NCI-H226 (cell line): ENCODE measurements at places on chromosomes 4 and X.
A peak's percentile ranks its signal among the peaks of the same experiment; 100 is the strongest.

DNA sequence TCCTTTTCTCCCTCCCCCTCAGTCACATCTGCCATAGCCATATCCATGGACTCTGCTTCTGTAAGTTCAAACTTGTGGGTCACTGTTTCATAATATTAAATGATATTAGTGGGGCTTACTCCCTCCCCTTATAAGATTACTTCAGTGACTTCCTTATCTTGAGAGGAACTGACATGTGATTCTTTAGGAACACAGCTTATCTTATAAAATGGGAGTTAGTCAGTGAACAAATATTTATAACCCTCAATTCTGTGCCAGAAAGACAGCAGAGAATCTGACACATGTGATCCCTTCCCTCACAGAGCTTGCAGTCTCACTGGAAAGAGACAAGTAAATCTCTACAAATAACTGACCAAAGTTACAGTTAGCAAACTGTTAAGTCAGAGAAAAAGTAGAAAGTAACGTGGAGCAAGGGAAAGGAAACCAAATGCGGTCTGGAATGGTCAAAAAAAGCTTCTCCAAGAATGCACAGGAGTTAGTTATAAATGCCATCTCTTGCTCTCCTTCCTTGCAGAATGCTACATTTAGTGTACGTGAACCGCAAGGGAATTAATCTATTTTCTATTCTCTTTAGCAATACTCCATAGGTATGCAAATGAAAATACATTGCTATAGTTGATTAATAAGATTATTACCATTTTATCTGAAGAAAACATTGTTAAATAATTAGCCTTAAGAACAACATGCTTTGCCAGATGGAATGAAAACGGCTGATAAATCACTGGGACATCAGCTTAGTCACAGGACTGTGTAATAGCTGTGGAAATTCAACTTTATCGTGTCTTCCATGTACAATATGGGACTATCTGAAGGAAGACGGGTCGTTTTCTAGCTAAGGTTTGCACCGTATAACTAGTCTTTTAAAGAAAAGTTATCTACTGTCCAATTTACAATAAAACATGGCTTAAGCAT, 29.0 kb downstream of the SGMS2 start:
- peak; percentile 90 for DNase-seq

DNA sequence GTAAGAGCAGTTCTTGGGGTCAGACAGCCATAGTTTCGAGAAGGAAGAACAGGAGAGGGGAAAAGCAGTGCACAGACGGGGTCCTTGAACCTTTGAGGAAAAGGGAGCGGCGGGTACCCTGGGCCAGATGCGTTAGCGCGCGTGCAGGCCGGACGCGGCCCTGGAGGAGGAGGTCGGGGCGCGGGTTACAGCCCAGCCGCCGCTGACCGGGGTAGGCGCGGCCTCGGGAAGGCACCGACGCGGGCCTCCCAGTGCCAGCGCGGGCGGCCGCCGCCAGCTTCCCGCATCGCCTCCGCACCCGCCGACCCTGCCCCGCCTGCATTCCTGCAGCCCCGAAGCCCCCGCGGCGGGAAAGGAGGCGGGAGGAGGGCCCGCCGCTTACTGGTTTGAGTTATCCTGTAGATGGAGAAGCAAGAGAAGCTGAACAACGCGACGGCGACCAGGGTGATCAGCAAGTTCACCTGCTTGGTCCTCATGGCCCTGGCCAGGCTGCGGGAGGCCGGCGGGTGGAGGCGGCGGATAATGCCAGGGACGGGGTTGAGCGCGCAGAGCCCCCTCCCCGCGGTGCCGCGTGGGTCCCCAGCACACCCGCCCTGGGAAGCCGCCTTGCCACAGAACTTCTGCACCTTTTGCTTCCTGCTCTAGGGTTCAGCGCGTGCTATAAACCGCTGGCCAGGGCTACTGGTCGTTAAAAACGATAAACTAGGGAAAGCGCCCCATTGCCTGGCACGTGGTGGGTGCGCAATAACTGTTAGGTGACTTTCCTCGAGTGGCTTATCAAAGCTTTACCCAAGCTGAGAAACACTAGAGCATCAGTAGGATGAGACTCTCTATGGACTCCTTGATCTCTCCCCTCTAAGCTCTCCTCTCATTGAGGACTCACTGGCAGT, at the start of gene MGAT4D:
Gene MGAT4D, minus strand, starts transcription at position 547 of the 890 bp plus-strand sequence. Its CDS starts 71 bp downstream, at position 476.
- DNase-seq, result no peak

- DNase-seq, result no peak
These were observed 124.9 kb downstream of the STAG2 start for GRCh38 chrX:124086411-124086810.

DNA sequence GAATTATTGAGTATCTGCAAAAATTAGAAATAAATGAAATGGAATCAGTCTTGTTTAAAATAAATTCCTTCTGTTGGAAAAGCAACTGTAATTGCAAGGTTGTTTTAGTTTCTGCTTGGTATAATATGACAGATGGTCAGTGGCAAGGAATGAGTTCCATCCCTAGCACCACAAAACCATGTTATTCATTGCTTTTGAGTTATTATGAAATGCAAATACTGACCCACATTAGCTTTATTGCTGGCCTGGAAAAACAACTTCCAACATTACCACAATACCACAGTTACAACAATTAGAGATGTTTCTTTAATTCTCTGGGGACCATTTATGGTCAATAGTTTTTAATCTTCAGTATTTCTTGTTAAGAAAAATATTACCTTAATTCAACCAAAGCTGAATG, 194.4 kb downstream of the TMA16 start:
- no peak for DNase-seq

DNA sequence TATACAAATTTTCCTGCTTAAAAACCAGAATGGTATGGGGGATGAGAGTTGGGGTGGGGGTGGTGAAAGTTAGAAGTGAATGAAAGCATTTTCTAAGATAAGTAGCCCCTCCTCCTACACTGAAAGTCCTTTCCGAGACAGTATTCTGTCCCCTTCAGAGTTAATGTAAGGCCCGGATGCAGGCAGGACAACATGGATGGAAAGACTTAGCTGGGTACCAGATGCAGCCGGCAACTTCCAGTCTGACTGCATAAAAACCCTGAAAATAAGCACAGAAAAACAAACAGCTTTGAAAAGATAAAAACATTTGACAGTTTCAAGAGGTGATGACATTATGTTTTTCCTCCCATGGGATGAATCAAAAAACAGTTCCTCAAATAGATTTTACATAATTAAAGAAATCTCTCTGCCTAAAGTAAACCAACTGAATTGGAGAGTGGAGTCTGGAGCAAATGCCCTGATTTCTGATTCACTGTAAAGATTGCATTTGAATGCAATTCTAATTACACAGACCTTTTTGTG, 196.3 kb downstream of the GPAT3 start:
- no peak for DNase-seq

DNA sequence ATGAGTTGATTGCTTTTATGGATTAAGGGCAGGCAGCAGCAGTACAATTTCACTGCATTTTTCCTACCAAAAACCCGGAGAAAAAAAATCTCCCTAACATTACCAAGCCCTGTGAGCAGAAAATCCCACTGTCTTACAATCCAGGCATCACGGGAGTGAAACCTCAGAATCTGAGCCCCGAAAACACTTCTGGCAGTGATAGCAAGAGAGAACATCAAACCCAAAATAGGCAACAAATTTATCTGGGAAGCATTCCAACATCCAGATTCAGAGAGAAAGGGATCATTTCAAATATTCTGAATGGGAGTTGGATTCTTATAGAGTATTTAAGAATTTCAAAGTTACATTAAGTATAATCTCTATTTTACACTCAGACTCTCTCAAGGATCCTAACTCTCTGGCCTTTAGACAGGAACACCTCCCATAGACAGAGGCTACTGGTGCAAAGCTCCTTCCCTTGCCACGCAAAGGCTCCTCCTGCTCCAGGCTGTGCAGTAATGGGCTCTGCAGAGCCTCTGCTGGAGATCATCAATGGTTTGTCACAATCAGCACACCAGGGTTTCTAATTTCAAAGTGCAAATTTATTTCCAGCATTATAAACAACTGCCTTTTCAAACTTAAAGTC, 256.9 kb downstream of the PARM1 start:
- no peak for DNase-seq

DNA sequence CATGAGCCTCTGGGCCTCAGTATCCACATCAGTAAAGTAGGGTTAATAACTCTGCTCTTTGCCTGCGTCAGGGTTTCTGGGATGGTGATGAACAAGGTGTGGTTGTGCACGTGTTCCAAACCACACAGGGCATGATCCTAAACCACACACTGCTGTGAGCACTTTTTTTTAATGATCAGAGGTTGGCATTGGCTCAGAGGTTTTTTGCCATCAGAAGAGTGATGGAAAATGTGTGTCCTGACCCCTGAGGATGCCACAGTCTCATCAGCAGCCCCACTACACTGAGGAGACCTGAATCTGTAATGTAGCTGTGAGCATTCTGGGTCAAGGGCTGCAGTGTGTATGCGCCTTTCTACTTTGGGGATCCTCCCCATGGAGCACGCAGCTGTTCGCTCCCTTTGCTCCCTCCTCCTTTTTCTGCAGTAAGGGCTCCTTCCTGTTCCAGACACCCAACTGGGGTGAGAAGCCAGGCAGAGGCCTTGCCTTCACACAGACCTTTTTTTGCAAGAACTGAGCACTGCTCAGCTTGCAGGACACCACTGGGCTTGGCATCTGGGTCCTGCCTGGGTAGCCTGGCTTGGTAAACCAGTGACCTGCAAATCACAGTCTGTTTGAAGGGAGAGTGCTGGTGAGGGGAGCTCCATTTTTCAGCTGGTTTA, 87.5 kb downstream of the MAMLD1 start:
- DNase-seq, result no peak

- DNase-seq, result peak; percentile 12
These were observed 15.0 kb downstream of the BRCC3 start for GRCh38 chrX:155086202-155086840.

- DNase-seq, result no peak
These were observed 18.5 kb downstream of the TMEM164 start for GRCh38 chrX:110021258-110022022.

- DNase-seq, result no peak
These were observed 2.0 kb upstream of the CXorf66 start for GRCh38 chrX:139967300-139967699.

DNA sequence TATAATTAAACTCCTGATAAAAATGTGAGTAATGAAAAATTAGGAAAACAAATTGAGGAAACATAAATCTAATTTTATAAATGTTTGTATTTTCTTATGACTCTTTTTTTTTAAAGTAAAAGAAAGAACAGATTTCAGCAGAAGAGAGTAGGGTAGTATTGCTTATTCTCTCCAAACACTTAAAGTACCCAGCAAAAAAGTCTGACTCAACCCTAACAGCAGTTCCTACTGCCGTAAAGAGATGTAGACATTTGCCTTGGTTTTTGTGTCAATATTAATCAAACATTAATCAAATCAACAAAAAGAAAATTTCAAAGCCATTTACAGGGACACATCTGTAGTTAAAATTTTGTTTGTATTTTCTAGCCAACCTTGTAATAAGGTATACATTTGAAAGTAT, 508.4 kb downstream of the IL15 start:
- DNase-seq, result no peak

- DNase-seq, result no peak
These were observed 536 bp downstream of the OTUD5 start for GRCh38 chrX:48956728-48957414.

GRCh38 chr4:144655491-144655890, 9.5 kb downstream of the HHIP start:
- DNase-seq, result peak; percentile 2

DNA sequence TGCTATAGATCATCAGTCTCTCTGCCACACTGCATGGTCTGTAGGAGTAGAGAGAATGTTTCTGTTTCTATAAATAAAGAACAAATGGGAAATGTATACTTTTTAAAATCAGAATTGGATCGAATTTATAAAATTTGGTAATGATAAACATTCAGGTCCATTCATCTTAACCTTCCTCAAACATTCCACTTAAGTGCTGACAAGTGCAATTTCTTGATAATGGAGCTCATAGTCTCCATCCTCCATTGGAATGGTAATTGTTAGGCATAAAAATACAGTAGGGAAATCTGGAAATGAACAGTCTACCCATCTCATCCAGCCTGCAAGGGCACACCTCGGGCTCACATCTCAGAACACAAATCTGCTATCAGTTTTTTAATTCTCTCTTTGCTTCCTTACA, 122.6 kb upstream of the PACRGL start:
- no peak for DNase-seq

DNA sequence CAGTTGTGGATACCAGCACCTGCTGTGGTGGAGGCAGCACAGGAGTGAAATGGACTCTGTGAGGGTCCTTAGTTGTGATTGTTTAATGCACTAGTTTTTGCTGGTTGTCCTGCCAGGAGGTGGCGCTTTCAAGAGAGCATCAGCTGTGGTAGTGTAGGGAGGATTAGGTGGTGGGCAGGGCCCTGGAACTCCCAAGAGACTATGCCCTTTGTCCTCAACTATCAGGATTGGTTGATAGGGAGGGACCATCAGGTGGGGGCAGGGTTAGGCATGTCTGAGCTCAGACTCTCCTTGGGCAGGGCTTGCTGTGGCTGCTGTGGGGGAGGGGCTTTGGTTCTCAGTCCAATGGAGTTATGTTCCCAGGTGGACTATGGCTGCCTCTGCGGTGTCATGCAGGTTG, 121.9 kb downstream of the RRAGB start:
- no peak for DNase-seq

- no peak for DNase-seq
These were observed 18.4 kb upstream of the NSUN7 start for GRCh38 chr4:40731361-40731760.

- DNase-seq, result no peak
These were observed 57.7 kb upstream of the SLC7A11 start for GRCh38 chr4:138299881-138300280.

DNA sequence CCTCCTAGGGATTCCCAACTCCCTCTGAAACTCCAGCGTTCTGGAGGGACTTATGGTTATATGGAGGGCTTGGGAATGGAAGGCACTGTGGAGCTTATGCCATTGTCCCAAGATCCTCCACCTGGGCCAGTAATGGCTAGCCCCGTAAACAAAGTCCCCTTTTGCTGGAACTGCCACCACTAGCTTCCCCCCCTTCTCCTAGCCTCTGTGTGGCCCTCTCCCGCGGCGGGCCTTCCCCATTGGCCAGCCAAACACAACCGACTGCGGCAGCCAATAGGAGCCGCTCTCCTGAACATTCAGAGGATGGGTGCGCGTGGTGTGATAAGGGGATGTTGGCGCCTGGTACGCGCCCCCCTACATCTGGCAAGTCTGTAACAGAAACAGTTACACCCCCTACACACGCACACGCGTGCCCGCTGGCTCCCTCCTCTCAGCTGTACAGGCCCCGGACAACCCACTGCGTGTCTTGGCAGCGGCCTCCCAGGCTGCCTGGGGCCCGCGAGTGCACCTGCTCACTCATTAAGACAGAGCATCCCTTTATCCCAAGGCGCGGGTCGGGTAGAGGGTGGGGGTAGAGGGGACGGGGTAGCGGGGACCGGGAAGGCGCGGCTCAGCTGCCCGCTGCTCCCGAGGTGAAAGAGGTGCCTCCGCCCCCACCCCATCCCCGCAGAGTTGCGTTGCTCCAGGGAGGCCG, 863 bp upstream of the RAB33A start:
- DNase-seq, result peak; percentile 65

DNA sequence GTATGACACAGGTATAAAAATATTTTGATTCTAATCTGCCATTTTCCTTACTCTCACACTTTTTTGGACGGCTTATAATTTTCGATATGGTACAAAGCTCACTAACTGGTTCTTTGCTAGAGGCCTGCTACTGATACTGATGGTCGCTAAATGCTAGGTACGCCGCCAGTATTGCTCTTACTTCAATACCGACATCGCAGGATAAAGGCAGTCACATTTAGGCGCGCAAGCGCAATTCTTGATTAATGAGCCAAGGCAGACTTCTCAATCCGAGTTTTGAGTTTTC, 557 bp upstream of the USP38 start:
- no peak for DNase-seq

- DNase-seq, result peak; percentile 3
These were observed 34.7 kb upstream of the TASL start for GRCh38 chrX:30612250-30612655.

- no peak for DNase-seq
These were observed 46.2 kb downstream of the FHIP1A start for GRCh38 chr4:151455212-151455611.
